Erythroblast (primary cell): ENCODE measurements at places on chromosomes 11 and 22.
A peak's percentile ranks its signal among the peaks of the same experiment; 100 is the strongest.

DNA sequence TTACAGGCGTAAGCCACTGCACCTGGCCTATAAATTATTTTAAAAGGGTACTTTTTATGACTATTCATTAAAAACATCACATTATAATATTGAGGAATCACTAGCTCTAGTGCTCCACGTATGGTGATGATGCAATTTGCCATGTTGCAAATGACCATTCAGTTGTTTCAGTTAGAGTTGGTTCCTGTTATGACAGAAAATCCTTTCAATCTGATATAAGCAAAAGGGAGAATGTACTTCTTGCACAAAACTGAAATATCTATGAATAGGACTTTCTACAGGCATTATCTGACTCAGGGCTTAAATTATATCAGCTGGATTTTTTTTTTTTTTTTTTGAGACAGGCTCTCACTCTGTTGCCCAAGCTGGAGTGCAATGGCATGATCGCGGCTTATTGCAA is 45.6 kb upstream of the RRM1 start:
- DNase-seq, result no peak

GRCh38 chr22:35275580-35275979 is 18.3 kb downstream of the HMGXB4 start:
- DNase-seq, result no peak

DNA sequence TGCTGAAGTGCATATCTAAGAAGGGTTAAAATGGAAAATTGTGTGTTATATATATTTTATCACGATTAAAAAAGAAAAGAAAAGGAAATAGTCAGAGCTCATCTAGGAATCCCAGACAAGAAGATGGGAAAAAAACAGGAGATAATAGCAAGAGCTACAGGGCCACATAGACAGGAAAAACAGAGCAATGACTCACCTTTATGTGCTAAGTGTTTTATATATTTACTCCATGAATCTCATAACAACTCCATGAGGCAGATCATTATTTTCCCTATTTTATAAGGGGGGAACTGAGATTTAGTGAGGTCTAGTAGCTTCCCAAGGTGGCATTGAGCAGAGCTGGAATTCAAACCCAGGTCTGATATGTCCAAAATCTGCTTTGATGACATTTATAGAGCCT is 18.1 kb upstream of the ELF5 start:
- no peak for DNase-seq

DNA sequence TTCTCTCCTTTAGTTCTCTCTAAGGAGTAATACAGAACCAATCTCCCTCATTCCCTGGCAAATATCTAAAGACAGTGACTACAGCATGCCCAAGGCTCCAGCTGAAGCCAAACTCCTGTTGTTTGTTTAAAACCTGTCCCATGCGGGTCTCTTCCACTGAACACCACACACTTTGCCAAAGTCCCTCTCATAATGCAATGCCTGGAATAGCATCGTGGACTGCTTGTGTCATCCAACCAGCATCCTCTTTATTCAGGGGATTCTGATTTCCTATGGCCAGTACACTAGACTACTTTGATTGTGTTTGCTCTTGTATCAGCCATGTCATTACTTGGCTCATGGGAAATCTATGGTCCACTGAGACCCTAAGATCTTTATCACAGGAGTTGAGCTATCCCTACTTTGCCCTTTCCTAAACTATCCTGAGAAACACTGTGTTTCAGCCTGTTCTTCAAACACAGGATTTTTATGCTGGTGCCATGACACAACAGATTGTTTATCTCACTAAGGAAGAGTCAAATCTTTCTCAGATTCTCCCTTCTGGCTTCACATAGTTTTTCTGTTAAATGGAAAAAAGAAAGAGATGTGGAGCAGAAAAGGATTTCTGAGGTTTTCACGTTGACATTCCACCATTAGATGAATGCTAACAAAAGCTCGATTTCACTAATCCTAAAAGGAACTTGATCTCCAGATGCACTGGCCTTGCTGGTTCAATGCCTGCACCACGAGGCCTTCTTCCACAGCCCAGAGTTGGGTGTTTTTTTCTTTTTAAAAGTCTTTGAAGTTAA is 15.9 kb upstream of the IRAG1 start:
- no peak for DNase-seq

DNA sequence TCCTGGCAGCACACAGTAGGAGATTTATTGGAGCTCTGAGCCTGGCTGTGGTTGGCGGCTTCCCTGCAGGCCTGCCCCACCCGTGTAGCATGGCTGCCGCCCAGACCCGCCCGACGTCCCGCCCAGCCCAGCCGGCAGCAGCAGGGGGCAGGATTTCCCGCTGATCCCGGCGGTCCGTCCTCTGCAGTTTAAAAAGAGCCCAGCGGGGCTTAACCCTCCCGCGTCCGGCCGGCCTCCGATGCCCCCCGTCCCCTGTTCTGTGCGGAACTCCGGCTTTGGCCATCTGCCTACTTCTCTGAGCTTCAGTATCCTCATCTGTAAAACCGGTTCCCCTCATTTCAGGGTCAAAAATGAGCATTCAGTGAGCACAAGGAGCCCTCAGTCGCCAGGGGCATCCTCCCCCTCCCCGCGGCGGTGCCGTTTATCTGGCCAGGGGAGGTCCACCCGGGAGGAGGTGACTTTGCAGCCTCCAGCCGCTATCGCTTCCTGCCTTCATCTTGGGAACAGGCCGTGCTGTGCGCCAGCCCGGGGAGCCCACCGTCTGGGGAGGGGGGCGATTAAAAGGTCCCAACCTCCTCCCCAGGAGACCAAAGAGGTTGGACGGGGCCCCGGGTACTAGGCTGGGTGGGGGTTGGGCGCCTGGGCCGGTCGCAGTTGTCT is at the start of gene GAS2L1:
Gene GAS2L1 (plus strand): TSS at position 476 of the 660 bp plus-strand sequence. CDS start 1,456 bp downstream, outside the sequence.
- peak; percentile 89 for DNase-seq

- no peak for DNase-seq
Observed at GRCh38 chr11:83002053-83002452, 69.6 kb downstream of the RAB30 start.

DNA sequence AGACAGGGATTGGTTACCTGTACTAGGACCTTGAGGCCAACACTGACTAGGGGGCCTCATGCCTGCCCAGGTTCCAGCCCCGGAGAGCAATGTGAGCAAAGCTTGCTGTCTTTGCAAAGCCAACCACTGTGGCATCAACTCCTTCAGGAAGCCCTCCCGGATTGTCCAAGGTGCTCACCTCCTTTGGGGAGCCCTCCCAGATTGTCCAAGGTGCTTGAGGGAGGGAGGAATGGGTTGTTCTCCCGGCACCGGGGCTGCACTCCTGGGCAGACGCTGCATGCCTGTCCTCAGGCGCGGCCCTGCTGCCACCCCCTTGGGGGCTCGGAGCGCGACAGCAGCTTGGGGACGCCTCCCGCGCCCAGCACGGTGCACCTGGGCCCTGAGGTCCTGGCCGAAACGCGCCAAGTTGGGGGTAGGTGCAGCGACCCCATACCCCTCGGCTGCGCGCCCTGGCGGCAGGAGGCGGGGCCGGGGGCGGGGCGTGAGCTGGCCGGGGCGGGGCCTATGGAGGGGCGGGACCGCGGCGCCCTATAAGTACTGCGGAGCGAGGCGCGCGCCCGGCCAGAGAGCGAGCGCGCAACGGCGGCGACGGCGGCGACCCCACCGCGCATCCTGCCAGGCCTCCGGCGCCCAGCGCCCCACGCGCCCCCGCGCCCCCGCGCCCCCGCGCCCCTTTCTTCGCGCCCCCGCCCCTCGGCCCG is at the start of gene CD81:
Gene CD81 (plus strand): TSS at position 560 of the 701 bp plus-strand sequence. CDS start 240 bp downstream, outside the sequence.
- DNase-seq, result peak; percentile 68

DNA sequence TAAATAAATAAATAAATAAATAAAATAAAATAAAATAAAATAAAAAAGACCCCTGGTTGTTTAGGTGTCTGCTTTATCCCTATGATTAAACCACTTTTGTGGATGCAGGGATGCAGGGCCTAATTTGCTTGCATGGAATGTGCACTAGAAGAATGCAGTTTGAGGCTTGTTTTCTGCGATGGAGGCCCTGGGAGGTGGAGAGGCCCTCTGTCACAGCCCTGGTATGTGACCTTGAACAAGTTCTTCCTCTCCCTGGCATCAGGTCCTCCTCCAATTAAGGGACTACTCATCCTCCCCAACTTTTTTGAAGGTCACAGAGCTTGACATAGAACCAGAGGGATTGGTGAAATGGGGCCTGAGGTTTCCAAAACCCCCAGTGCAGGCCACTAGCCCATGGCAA is 22.7 kb downstream of the KCNJ4 start:
- no peak for DNase-seq

- no peak for DNase-seq
Observed at GRCh38 chr11:114291842-114292680, 4.1 kb upstream of the NNMT start.

DNA sequence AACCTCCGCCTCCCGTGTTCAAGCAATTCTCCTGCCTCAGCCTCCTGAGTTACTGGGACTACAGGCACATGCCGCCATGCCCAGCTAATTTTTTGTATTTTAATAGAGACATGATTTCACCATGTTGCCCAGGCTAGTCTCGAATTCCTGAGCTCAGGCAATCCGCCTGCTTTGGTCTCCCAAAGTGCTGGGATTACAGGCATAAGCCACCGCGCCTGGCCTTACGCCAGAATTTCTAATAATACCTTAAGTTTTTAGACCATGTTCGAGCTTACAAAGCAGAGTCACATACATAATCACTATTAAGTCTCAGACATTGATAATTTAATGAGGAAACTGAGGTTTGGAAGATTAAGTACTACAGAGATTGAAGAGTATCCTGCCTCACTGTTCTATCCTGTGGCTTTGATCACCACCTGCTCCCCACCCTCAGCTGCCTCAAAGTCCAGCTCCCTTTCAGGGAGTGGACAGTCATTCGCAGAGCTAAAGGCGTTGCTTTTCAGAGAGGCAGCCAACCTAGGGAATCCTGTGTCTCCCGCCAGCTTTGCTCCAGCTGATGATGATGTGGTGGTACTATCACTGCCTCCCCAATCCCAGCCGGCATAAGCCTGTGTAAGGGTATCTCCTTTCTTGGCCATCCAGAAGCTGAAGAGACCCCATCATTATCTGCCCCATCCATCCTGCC is 7.7 kb downstream of the UBASH3B start:
- DNase-seq, result no peak
